ENCODE measurements at places on chromosomes 11 and 22.

- H3K4me1 ChIP-seq = no peaks in the 10 kb centered on the region
- no peak overlapping the region for H3K4me3 ChIP-seq
- no peak for DNase-seq
- H3K27me3 ChIP-seq = no peaks in the 10 kb centered on the region
- H3K36me3 ChIP-seq = no peaks in the 10 kb centered on the region
Measured at GRCh38 chr22:17429516-17429915, 60.3 kb downstream of the CECR2 start.

GRCh38 chr11:120482149-120482548 lies 29.4 kb upstream of the GRIK4 start:
- H3K4me1 ChIP-seq = no peaks in the 10 kb centered on the region
- no peak overlapping the region for H3K27ac ChIP-seq
- no peaks in the 10 kb centered on the region for H3K27me3 ChIP-seq
- H3K36me3 ChIP-seq = peaks cover 42% of the 10 kb centered on the region
- DNase-seq = no peak

- DNase-seq = peak; percentile 69
- H3K27me3 ChIP-seq = peaks cover 6% of the 10 kb centered on the region
- H3K4me3 ChIP-seq = peak overlapping the region; percentile 58
- H3K4me1 ChIP-seq = peaks cover 10% of the 10 kb centered on the region
- no peaks in the 10 kb centered on the region for H3K36me3 ChIP-seq
- no peak overlapping the region for H3K27ac ChIP-seq
Measured at GRCh38 chr11:125494974-125495725, 915 bp downstream of the FEZ1 start.

DNA sequence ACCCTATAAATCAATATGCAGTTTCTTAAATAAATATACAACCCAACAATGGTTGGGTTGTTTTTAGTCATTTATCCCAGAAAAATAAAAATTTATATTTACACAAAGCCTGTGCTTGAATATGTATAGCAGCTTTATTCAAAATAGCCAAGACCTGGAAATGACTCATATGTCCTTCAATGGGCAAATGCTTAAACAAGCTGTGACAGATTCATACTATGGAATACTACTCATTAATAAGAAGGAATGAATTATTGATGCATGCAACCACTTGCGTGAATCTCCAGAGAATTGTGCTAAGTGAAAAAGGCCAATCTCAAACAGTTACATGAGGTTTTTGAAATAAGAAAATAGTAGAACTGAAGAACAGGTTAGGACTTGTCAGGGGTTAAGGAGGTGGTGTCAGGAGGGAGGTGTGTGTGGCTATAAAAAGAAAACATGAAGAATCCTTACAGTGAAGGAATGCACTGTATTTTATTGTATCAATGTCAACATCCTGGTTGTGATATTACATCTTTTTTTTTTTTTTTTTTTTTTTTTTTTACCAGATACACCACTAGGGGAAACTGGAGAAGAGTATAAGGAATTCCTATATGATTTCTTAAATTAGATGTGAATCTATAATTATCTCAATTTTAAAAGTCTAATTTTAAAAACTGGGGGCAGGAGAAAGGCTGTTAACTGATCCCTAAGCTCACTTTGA lies 82.4 kb upstream of the CD44 start:
- H3K4me3 ChIP-seq = no peak overlapping the region
- no peaks in the 10 kb centered on the region for H3K27me3 ChIP-seq
- H3K27ac ChIP-seq = no peak overlapping the region
- no peaks in the 10 kb centered on the region for H3K4me1 ChIP-seq

DNA sequence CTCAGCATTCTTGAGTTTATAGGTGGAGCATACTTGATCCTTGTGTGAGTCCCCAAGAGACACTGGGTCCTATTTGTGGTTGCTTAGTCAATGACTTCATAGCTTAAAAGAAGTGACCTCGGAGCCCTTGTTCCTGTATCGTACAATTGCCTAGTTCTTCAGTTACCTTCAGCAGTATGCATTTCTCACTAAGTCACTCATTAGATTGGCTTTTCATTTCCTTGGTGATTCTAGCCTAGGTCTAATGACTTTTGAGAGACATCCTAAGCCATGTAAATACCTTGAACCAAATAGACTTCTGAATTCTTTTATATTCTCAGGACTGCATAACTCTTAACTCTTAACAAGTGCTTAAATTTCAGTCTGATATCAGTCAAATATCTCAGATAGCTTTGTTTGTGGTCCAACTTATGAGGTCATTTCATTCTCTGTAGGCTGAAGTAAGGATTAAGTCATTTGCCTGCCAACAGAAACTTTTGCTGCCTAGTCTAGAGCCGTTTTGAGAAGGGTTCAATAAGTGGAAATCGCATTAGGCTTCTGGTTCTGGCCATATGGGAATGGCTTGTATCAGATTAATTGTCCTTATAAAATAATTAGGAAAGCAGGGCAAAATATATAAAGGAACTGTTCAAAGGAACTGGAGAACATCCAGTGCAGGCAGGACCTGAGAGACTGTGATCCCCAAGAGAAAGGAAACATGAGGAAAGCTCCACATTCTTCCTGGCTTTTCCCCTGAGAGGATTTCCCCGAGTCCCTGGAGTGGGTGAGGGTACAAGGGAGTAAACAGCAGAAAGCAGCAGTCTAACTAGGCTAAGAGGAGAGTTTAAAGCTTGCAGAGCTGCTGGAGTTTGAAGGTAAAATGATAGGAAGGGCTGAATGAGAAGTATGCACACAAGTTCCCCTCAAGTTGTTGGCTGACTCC lies 39.9 kb downstream of the TRAF6 start:
- no peak overlapping the region for H3K4me3 ChIP-seq
- no peak for DNase-seq
- no peaks in the 10 kb centered on the region for H3K27me3 ChIP-seq
- H3K36me3 ChIP-seq = no peaks in the 10 kb centered on the region

GRCh38 chr11:11332141-11332710 lies 20.8 kb downstream of the CSNK2A3 start:
- H3K27ac ChIP-seq = no peak overlapping the region
- H3K27me3 ChIP-seq = no peaks in the 10 kb centered on the region
- no peaks in the 10 kb centered on the region for H3K4me1 ChIP-seq
- DNase-seq = no peak
- no peak overlapping the region for H3K4me3 ChIP-seq

GRCh38 chr11:42003801-42004200 lies 544.3 kb upstream of the LRRC4C start:
- H3K36me3 ChIP-seq = no peaks in the 10 kb centered on the region
- no peaks in the 10 kb centered on the region for H3K4me1 ChIP-seq
- no peaks in the 10 kb centered on the region for H3K27me3 ChIP-seq
- no peak for DNase-seq
- no peak overlapping the region for H3K4me3 ChIP-seq
- H3K27ac ChIP-seq = no peak overlapping the region

DNA sequence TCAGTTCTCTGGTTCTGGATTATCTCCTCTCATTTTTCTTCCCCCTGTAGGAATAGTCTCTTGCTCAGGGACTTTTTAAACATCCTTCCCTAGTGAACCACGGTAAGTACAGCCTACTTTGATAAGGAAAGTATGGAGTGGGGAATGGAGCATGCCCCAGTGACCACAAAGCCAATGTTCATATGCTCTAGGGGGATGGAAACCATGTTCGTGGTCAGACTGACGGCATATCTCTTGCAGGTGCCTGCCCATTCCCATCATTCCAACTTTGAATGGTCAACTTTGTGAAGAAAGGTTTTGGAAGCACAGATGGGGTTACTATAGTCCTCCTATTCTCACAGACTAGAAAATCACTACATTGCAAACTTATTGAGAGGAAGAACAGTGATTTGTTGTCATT lies 332.5 kb upstream of the NCAM1 start:
- H3K27me3 ChIP-seq = no peaks in the 10 kb centered on the region
- H3K27ac ChIP-seq = no peak overlapping the region
- H3K36me3 ChIP-seq = no peaks in the 10 kb centered on the region
- H3K4me1 ChIP-seq = no peaks in the 10 kb centered on the region
- no peak for DNase-seq

DNA sequence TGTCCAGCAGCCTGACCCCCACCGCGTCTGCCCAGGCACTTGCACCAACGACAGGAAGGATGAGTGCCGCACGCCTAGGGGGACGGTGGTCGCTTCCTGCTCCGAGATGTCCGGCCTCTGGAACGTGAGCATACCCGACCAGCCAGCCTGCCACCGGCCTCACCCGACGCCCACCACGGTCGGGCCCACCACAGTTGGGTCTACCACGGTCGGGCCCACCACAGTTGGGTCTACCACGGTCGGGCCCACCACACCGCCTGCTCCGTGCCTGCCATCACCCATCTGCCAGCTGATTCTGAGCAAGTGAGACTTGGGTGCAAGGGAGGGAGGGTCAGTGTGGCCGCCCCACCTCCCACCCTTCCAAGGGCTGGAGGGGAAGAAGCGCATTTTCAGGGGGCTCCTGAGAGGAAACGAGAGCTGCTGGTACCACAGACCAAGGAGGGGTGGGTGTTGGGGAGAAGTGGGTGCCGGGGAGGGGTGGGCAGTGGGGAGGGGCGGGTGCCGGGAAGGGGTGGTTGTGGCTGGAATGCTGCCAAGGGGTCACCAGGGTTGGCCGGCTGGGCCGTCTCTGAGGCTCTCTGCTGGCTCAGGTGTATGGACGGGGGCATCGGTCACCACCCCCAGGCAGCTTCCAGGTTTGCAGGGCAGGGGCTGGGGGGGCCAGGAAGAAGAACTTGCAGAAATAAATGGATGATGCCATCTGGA lies 27.7 kb upstream of the MUC5B start:
- no peaks in the 10 kb centered on the region for H3K4me1 ChIP-seq
- H3K4me3 ChIP-seq = no peak overlapping the region
- H3K36me3 ChIP-seq = no peaks in the 10 kb centered on the region
- H3K27ac ChIP-seq = no peak overlapping the region

DNA sequence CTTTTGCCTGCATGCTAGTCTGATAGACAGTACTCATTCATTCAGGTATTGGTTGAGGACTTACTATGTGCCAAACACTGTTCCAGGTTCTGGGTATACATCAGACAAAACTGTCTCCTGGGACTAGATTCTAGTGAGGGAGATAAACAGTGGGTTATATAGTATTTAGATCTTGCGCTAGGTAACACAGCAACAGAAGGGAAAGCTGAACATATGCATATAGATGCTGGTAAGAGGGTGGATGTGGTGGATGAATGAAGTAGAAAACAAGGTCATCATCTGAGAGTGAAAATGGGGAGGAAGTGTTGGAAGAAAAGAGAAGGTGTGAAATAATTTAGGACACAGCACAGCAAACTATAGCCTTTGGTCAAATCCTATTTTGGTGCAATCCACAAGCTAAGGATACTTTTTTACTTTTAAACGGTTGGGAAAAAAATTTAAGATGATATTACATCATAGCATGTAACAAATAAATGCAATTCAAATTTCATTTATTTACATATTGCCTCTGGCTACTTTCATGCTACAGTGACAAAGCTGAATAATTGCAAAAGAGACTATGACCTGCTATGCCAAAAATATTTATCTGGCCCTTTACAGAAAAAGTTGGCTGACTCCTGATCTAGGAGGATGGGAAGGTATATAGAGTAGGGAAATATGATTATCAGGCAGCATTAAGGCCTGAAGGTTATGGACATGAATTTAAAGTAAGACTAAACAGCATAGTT lies 7.1 kb upstream of the TMEM9B start:
- DNase-seq = no peak
- no peaks in the 10 kb centered on the region for H3K27me3 ChIP-seq
- no peaks in the 10 kb centered on the region for H3K4me1 ChIP-seq
- no peak overlapping the region for H3K27ac ChIP-seq

- no peak overlapping the region for H3K4me3 ChIP-seq
- H3K36me3 ChIP-seq = peaks cover 40% of the 10 kb centered on the region
- peak overlapping the region; percentile 56 for H3K27ac ChIP-seq
- DNase-seq = no peak
Measured at GRCh38 chr11:64763526-64764039, 3.8 kb upstream of the PYGM start.

- H3K36me3 ChIP-seq = no peaks in the 10 kb centered on the region
- DNase-seq = peak; percentile 35
Measured at GRCh38 chr11:2664376-2664775, 35.4 kb downstream of the KCNQ1OT1 start.

DNA sequence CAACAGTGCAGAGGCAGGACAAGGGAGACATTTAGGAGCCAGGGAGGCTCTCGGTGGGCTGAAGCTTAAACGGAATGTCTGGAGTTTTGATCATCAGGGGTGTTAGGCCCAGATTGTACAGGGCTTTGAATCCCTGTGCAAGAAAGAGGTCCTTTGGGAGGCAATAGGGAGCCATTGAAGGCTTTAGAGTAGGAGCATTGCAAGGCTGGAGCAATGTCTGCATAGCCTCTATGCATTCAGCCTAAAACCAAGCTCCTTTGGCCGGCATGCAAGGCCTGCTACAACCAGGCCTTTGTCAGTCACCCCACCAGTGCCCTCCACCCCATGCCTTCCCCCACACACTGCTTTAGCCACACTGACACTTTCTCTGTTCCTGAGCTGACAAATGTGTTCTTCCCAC lies 47.4 kb upstream of the FGF3 start:
- H3K27me3 ChIP-seq = no peaks in the 10 kb centered on the region
- no peak overlapping the region for H3K27ac ChIP-seq
- no peak overlapping the region for H3K4me3 ChIP-seq
- H3K4me1 ChIP-seq = no peaks in the 10 kb centered on the region
- DNase-seq = no peak

GRCh38 chr11:64762674-64763525 lies 3.1 kb upstream of the PYGM start:
- H3K27ac ChIP-seq = peak overlapping the region; percentile 59
- no peak overlapping the region for H3K4me3 ChIP-seq
- peaks cover 3% of the 10 kb centered on the region for H3K4me1 ChIP-seq
- peak; percentile 86 for DNase-seq
- no peaks in the 10 kb centered on the region for H3K27me3 ChIP-seq

GRCh38 chr11:5712507-5712906 lies 22.9 kb downstream of the TRIM22 start:
- no peak overlapping the region for H3K27ac ChIP-seq
- H3K36me3 ChIP-seq = peaks cover 3% of the 10 kb centered on the region
- H3K4me3 ChIP-seq = no peak overlapping the region

DNA sequence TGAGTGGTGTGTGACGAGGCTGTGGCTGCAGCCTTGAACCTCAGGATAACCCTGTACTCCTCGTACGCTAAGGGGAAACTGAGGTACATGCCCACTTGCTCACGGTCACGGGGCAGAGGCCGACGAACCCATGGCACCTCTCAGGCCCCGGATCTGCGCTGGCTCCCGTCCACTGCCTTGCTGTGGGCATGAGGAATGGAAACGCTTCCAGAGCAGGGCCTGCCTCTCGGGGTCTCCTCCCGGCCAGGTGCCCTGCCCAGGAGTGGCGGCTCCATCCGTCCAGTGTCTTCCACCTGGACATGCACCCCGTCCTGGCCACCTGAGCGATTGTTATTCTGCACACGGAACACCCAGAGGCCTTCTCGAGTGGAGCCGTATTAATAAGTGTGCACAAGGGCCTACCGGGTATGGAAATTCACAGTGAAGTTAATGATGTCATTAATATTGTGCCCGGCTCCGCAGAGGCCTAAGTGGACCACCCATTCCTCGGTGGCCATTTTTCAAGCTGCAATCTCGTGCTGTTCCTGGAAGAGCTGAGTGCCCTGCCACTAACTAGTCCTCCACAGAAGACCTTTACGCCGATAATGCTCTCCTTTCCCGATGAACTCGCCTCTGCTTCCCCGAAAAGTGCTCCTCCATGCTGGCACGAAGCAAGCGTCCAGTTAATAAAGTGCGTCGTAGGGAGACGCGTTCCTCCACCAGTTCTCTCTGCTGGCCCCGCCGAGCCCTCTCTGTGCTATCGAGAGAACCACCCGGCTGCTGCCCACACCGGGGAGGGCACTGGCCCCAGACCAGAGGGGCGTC lies 927.9 kb downstream of the BRD1 start:
- H3K4me3 ChIP-seq = no peak overlapping the region
- no peak overlapping the region for H3K27ac ChIP-seq
- H3K4me1 ChIP-seq = no peaks in the 10 kb centered on the region
- no peak for DNase-seq
- H3K36me3 ChIP-seq = no peaks in the 10 kb centered on the region

Measured in kidney (tissue), 22 donors.